ENCODE measurements at places on chromosomes 1 and 21.

DNA sequence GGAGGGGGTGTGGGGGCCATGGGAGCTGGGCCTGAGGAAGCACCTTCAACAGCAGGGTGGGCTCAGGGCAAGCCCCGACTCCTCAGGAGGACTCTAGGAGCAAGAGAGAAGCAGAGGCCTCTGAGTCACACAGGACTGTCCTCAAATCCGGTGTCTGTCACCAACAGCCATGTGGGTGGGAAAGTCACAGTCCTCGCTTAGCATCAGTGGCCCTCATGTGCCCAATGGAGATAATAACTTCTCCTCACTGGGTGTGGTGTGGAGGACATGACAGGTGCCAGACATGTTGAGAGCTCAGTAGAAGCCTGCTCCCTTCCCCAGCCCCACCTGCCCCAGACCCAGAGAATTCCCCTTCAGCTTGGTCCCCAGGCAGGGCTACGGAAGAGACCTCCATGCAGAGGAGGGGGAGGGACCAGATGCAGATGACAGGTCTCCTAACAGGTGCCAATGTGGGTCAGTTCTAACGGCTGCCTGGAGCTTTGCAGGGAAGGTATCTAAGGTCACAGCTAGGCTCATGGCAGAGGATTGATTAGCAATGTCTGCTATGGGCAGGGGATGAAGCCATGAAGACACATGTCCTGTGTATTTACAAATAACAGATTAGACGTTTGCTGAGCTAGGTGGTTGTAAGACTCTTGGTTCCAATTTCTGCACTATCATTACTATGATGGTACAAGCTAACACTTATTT lies 30.2 kb downstream of the TTC39A start:
- no peaks in the 10 kb centered on the region for H3K36me3 ChIP-seq
- DNase-seq = no peak
- no peak overlapping the region for H3K4me3 ChIP-seq
- H3K4me1 ChIP-seq = peaks cover 12% of the 10 kb centered on the region

DNA sequence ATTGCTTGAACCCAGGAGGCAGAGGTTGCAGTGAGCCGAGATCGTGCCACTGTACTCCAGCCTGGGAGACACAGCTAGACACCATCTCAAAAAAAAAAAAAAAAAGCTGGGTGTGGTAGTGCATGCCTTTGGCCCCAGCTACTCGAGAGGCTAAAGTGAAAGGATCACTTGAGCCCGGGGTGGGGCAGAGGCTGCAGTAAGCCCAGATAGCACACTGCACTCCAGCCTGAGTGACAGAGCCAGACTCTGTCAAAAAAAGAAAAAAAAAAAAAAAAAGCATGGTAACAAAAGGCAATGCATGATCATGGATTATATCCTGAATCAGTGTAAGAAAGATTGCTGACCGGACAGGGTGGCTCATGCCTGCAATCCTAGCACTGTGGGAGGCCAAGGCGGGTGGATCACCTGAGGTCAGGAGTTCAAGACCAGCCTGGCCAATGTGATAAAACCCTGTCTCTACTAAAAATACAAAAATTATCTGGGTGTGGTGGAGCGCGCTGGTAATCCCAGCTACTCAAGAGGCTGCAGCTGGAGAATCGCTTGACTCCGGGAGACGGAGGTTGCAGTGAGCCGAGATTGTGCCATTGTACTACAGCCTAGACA lies 76.3 kb downstream of the RUSC1 start:
- DNase-seq = no peak
- no peaks in the 10 kb centered on the region for H3K27me3 ChIP-seq
- no peaks in the 10 kb centered on the region for H3K4me1 ChIP-seq
- H3K4me3 ChIP-seq = no peak overlapping the region

GRCh38 chr1:48681476-48682305 lies 95.0 kb downstream of the BEND5 start:
- no peak overlapping the region for H3K27ac ChIP-seq
- H3K27me3 ChIP-seq = no peaks in the 10 kb centered on the region
- DNase-seq = no peak
- no peak overlapping the region for H3K4me3 ChIP-seq
- no peaks in the 10 kb centered on the region for H3K4me1 ChIP-seq

GRCh38 chr21:45593162-45594022 lies 50.1 kb upstream of the PCBP3 start:
- no peak for DNase-seq
- peaks cover 28% of the 10 kb centered on the region for H3K27me3 ChIP-seq
- H3K36me3 ChIP-seq = no peaks in the 10 kb centered on the region
- H3K4me1 ChIP-seq = peaks cover 45% of the 10 kb centered on the region
- peak overlapping the region; percentile 62 for H3K27ac ChIP-seq

DNA sequence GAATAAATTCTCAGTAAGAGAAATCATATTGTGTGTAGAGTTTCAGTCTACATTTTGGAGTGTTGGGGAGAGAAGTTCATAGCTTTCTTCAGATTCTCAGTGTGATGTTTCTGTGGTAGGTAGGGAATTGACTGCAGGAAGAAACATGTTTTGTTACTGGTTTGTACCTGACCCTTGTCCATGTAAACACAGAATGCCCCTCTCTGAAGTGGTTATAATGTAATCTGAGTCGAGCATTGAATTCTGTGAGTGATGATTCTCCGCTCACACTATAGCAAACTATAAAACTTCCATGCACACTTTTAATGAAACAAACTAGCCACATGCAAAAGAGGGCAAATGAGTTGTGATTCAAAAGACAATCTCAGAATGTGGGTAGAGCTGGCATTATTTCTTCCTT lies 433.2 kb downstream of the USP25 start:
- H3K4me1 ChIP-seq = no peaks in the 10 kb centered on the region
- no peaks in the 10 kb centered on the region for H3K27me3 ChIP-seq
- no peaks in the 10 kb centered on the region for H3K36me3 ChIP-seq
- H3K27ac ChIP-seq = no peak overlapping the region
- no peak overlapping the region for H3K4me3 ChIP-seq

DNA sequence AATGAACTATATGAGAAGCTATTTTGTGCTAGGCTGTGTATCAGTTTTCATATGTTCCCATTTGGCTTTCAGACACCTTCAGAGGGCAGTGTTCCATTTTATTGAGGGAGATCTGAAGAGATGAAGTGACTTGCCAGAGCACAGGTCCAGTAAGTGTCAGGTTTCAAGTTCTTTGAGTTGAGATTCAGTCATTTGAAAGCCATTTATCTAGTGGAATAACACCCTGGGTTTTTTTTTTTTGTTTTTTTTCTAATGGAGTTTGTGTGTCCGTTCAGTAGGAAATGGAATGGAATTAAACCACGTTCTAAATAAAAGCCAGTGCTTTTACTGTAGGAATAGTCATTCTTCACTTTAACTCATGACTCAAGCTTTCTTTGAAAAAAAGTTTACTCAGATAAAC lies 652.9 kb upstream of the USP24 start:
- H3K27ac ChIP-seq = no peak overlapping the region
- no peaks in the 10 kb centered on the region for H3K27me3 ChIP-seq
- H3K36me3 ChIP-seq = no peaks in the 10 kb centered on the region
- no peaks in the 10 kb centered on the region for H3K4me1 ChIP-seq
- H3K4me3 ChIP-seq = no peak overlapping the region

- no peak overlapping the region for H3K27ac ChIP-seq
- no peaks in the 10 kb centered on the region for H3K4me1 ChIP-seq
- no peak overlapping the region for H3K4me3 ChIP-seq
Observed at GRCh38 chr1:75233302-75233929, 99.2 kb downstream of the LHX8 start.

DNA sequence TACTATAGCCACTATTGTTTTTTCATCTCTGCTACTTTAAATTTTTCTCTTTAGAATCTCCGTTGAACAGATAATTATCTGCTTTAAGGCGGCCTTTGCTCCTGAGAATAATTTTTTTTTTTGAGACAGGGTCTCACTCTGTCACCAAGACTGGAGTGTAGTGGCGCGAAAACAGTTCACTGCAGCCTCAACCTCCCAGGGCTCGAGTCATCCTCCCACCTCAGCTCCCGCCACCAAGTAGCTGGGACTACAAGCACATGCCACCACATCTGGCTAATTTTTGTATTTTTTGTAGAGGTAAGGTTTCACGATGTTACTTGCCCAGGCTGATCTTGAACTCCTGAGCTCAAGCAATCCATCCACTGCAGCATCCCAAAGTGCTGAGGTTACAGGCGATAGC lies 28.6 kb downstream of the TRIT1 start:
- no peak for DNase-seq
- no peak overlapping the region for H3K4me3 ChIP-seq
- H3K27me3 ChIP-seq = no peaks in the 10 kb centered on the region
- no peak overlapping the region for H3K27ac ChIP-seq
- H3K36me3 ChIP-seq = peaks cover 9% of the 10 kb centered on the region
- H3K4me1 ChIP-seq = no peaks in the 10 kb centered on the region

- no peaks in the 10 kb centered on the region for H3K36me3 ChIP-seq
- H3K4me3 ChIP-seq = no peak overlapping the region
Observed at GRCh38 chr1:113429461-113430153, 39.3 kb downstream of the MAGI3 start.

DNA sequence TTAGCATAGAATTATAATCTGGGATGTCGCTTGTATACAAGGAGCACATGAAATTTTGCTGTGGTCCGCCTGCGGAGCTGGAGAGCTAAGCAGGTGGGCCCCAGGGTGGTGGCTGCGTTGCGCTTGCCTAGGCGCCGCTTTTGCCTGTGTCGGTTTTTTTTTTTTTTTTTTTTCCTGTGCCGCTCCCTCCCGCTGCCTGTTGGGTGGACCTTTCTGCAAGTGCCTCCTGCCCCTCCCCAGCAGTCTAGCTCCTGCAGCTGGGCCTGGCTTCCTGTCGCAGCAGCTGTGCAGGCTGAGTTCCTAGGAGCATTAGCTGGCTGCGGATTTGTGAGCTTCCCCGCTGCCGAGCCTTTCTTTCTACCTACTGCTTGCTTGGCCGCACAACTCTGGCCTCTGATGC lies 20.6 kb downstream of the PYHIN1 start:
- peaks cover 15% of the 10 kb centered on the region for H3K36me3 ChIP-seq
- H3K4me3 ChIP-seq = no peak overlapping the region
- H3K27me3 ChIP-seq = no peaks in the 10 kb centered on the region
- DNase-seq = no peak

GRCh38 chr1:20095564-20096434 lies 23.5 kb downstream of the PLA2G2D start:
- peaks cover 6% of the 10 kb centered on the region for H3K27me3 ChIP-seq
- H3K27ac ChIP-seq = no peak overlapping the region
- H3K4me3 ChIP-seq = no peak overlapping the region

DNA sequence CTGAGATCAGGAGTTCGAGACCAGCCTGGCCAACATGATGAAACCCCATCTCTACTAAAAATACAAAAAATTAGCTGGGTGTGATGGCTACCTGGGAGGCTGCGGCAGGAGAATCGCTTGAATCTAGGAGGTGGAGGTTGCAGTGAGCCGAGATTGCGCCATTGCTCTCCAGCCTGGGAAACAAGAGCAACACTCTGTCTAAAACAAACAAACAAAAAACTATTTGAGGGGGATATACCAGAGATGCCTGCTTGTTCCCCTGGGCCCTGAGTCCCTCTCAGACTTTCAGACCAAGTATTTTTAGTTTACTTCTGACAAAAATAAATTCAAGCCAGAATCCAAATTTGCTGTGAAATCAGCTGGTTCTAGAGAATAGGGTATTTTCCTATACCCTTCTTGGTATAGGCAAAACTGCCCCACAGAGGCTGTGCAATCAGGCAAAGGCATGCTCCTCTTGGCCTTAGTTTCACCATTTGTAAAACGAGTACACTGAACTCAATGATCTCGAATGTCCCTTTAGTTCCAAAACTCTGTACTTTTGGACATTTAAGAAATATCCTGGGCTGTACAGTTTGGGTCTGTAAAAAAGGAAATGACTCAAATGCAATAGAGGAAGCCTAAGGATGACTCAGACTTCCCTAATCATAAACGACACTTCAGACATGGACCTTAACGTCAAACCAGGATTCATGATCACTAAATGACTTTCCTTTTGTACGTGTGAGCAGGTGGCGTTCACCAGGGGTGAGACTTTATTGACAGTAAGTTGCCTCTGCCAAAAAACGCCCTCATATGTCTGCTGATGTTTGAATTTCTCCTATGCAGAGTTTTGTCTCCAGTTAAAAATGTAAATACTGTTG lies 16.1 kb downstream of the ENSA start:
- peaks cover 60% of the 10 kb centered on the region for H3K4me1 ChIP-seq
- no peak for DNase-seq
- H3K27me3 ChIP-seq = no peaks in the 10 kb centered on the region
- no peak overlapping the region for H3K4me3 ChIP-seq

DNA sequence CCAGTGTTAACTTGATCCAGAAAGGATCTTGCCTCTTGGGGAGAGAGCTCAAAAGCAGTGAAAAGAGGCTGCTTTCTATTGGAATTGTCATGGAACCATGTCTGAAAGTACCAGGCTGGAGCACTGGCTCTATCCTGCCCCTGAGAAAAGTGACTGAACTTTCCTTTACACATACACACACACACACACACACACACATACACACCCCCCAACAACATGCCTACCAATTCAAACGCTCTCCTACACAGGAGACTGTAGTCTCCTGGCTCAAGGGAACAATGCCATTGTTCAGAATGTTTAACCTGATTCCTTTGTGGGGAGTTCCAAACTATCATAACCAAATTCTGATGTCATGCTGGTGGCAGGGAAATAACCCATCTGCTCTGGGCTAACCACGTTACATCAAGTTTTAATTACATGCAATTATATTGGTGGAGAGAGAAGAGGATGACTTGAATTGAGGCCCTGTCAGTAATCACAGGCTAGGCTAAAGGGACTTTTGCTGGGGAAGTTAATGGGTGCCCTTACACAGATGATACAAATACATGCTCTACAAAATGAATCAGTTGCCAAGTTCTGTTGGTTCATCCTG lies 52.3 kb upstream of the DUSP10 start:
- H3K36me3 ChIP-seq = no peaks in the 10 kb centered on the region
- H3K4me3 ChIP-seq = no peak overlapping the region
- no peak overlapping the region for H3K27ac ChIP-seq
- no peaks in the 10 kb centered on the region for H3K4me1 ChIP-seq

DNA sequence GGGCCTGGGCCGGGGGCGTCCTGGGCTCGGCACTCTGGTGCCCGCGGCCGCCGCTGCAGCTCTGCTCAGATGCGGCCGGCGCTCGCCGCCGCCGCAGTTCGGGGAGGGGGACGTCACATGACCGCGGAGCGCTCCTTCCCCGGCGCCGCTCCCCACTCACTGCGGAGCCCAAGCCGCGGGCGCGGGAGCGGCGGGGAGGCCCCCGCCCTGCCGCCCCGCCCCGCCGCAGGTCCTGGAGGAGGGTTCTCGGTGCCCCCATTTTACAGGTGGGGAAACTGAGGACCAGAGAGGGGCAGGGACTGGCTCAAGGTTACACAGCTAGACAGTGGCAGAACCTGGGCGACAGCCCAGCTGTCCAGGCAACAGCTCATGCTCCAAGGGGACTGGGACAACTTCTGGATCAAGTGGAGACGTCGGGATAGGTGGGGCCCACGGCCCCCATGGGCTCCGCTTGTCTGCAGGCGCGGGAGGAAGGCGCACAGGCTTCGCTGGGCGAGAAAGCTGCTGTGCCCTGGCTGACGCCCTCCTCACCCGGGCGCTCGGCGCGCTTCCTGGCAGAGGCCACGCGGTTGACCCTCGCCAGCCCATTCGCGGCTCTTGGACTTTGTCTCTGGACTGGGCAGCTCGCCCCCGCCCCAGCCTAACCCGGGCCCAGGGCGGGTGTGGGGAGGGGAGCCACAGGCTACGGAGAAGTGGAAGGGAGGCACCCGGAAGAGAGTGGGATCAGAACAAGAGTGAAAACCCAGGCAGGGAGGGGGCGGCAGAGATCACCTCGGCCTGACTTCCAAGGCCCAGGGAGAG lies at the start of gene RAP1GAP:
Gene RAP1GAP (minus strand): TSS at position 100 of the 801 bp plus-strand sequence. CDS start 49,325 bp downstream, outside the sequence.
- peaks cover 24% of the 10 kb centered on the region for H3K4me1 ChIP-seq
- no peak within 1 kb of the TSS for H3K27ac ChIP-seq
- H3K36me3 ChIP-seq = no peaks in the 10 kb centered on the region
- peak within 1 kb of the TSS; percentile 48 for H3K4me3 ChIP-seq
